ENCODE measurements at places on chromosomes 6 and 20.

GRCh38 chr20:23126281-23127061 lies 40.3 kb upstream of the CD93 start:
- no peak for DNase-seq

- DNase-seq = no peak
Measured at GRCh38 chr6:47288267-47289090, 21.2 kb downstream of the TNFRSF21 start.

DNA sequence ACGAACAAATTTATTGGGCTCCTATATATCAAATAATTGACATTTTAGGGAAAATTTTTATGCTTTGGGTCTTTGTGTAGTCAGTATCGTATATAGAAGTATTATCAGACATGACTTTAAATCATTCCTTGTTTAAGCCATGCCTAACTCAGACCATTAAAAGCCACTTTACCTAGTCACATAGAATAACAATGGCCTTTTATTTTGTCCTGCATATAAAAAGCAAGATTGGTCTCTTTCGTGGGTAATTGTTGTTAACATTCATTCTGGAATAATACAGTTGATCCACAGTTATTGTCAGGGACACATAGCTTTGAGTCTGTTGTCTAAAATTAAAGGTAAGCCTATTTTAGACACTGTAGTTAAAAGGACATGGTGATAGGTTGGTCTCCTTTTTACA lies 47.4 kb downstream of the PLEKHG1 start:
- DNase-seq = no peak

DNA sequence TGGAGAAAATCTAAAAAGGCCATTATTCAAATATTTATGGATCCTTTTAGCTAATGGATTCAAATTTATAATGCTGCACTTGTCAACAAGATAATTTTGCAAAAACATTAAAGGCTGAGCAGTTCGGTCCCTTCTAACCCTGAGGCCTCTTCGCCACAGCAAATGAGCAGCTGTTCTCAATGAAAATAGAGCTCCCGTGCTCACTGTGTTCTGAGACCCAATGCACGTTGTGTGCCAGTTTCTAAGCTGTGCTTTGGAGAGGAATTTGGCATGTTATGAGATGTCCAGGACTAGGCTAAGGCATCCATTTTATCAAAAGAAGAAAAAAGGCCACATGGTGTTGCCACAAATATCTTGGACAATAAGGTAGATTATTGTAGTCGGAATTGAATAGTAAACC lies 220.1 kb upstream of the TSHZ2 start:
- no peak for DNase-seq

DNA sequence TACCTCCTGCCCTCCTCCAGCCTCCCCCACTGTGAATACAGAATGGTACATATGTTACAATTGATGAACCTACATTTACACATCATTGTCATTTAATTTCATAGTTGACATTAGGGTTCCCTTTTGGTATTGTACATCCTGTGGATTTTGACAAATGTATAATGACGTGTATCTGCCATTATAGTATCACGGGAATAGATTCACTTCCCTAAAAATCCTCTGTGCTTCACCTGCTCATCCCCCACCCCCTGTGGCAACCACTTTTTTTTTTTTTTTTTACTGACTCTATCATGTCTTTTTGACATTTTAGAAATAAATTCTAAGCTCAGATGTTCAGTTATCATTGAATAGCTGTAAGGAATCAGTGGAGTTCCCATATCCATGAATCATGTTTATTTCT lies 30.4 kb downstream of the HECA start:
- DNase-seq = no peak

GRCh38 chr6:39086294-39086693 lies 28.7 kb downstream of the SAYSD1 start:
- DNase-seq = no peak

GRCh38 chr6:136445063-136445462 lies 105.2 kb downstream of the MAP7 start:
- DNase-seq = no peak

DNA sequence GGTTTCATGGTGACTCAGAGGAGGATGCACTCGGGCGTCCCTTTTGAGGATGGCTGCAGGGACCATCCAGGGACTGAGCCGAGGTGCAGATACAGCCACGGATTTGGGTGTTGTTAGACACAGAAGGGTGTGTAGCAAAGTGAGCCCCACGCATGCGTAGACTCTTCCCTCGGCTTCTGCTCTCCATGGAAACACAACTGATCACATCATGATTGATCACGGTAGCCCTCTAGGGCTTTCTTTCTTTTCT lies 606 bp upstream of the ULBP1 start:
- DNase-seq = no peak

DNA sequence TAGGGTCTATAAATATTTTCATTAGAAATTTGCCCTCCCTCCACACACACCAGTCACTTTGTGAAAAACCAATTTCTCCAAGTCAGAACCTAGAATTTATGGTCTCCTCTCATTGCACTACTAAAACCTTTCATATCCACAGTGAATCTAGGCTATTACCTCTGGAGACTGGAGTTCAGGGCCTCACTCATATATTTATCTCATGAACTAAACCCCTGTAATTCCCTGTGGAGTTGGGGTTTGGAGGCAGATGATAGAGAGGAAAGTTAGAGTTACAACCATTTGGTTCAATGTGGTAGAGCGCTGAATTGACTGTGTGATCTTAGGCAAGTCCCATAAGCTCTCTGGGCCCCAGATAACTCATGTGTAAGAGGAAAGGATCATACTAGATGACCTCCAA lies 18.2 kb upstream of the CEP85L start:
- DNase-seq = no peak

- DNase-seq = no peak
Measured at GRCh38 chr6:122620428-122620827, 10.2 kb downstream of the PKIB start.

DNA sequence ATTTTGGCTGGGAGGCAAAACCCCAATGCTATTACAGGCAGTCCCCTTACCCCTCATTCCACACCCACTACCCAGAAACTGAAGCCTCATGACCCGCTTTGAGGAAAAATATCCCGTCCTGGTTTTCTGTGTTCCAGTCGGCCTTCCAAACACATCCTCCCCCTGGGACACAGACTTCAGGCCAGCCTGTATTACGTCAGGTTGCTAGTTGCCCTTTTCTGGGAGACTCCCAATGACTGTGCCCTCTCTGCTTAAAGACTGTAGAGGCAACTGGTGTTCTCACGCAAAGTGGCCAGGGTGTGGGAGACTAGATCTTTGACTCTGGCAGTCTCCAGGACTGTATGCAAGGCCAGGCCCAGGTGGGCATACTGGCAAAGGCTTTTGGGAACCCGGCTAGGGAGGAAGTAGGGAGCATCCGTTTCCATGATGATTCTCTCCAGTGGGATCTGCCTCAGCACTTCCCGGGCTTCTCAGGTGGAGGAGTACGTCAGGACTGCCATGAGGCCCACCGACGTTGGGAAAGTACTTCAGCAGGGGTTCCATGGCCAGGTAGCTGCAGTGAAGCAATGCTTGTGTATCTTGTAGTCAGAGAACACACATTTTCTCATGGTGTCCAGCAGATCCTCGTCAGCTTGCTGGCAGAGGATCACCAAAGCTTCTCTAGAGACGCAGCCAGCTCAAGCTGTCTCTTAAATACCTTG lies 34.9 kb downstream of the DYNLT1 start:
- DNase-seq = no peak

- no peak for DNase-seq
Measured at GRCh38 chr6:150354754-150355571, 13.8 kb upstream of the IYD start.

- no peak for DNase-seq
Measured at GRCh38 chr20:10761786-10762185, 88.0 kb upstream of the JAG1 start.

- DNase-seq = no peak
Measured at GRCh38 chr6:166419717-166420116, 37.0 kb upstream of the MPC1 start.

DNA sequence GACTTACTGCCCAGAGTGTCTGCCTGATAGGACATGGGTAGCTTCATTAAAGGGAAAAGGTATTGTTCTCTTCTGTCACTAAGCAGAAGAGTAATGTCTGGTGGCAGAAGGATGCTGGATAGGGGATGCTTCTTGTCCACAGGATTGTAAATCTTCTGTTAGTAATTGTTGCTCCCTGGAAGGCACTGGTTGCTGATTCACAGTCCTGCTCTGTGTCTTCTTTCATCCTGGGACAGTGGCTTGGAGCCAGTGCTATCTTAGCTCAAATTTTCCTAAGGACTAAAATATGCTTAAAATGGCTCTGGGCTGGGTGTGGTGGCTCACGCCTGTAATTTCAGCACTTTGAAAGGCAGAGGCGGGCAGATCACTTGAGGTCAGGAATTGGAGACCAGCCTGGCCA lies 48.0 kb downstream of the SYTL3 start:
- no peak for DNase-seq

DNA sequence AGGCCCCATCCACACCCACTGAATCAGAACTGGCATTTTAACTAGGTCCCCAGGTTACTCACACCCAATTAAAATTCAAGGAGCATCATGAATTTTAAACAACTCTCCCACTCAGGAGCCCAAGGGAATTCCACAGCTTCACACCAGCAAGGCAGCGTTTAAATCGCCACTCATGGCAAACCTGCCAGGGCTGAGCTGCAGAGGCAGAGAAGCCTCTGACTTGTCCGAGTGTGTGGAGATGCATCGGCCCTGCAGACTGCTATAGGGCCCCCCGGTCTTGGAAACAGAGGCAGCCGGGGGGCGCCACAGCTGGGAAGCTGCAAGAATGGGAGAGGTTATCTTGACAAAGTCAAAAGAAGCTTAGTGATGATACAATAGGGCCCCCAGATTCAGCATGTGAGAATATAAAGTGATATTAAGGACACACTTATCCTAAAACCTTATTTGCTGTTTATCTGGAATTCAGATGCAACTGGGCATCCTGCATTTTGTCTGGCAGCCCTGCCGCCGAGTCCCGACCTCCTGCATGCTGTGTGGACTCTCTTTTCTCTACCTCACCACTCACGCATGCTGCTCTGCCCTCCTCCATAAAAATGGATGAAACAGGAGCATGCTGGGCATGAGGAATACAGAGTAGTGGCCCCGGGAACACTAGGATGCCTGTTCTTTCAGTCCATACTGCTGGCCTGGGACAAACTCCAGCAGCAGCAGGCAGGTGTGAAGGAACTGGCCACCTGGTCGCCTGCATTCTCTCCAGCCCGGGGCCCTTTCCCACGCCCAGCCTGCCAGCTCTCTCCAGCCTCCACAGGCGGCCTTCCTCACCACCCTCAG lies 126.1 kb downstream of the PXDC1 start:
- DNase-seq = no peak

GRCh38 chr20:11091511-11091910 lies 417.7 kb upstream of the JAG1 start:
- no peak for DNase-seq

- DNase-seq = no peak
Measured at GRCh38 chr20:20410678-20411077, 42.8 kb downstream of the INSM1 start.

DNA sequence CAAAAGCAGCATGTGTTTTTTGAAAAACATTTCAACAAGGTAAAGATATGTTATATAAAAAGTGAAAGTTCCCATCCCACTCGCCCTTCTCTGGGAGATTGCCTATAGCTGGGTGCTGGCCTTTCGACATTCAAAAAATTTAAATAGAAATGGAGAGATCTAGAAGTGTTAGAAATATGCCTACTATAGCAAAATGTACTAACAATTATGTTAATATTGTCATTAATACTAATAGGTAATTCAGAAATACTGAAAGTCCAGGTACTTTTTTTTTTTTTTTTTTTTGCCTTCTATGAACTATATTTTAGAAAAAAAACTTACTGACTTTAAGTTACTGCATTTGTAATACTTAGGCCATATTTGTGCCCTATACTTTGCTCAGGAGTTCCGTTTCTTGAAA lies 87.1 kb downstream of the SESN1 start:
- DNase-seq = no peak

DNA sequence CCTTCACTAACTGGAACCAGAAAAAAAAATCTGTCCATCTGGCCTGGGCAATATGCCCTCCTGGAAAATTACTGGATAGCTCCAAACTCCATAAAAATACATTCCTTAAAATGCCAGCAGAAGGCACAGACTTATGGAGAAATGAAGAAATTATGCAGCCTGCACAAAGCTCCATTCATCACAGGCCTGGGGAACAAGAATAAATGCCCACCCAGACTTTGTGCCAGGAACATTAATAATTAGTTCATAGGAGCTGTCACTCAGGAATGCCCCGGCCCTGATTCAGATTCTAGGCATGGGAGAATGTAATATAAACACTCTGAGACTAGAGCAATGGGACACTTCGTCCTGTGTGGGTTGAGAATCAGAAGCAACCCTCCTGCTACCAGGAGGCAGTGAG lies 199.3 kb downstream of the OTOR start:
- no peak for DNase-seq

- DNase-seq = peak; percentile 32
Measured at GRCh38 chr20:32674362-32674789, 635 bp upstream of the C20orf203 start.

DNA sequence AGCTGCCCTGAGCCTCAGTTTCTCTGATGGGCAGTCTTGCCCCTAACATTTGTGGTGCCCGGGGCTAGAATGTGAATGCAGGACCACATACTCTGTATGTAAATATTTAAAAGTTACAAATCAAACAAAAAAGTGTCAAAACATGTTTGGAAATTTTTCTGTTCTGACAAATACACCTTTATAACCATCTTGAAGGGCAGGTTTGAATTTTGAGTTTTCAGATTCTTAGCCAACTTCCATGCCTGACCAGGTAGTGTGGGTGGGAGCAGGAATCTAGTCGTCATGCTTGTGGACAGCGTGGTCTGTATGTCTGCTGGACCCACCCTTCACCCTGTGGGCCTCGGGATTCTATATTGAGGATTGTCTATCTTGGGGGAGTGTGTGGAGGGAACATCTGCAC lies 325.1 kb downstream of the SOX4 start:
- DNase-seq = no peak

DNA sequence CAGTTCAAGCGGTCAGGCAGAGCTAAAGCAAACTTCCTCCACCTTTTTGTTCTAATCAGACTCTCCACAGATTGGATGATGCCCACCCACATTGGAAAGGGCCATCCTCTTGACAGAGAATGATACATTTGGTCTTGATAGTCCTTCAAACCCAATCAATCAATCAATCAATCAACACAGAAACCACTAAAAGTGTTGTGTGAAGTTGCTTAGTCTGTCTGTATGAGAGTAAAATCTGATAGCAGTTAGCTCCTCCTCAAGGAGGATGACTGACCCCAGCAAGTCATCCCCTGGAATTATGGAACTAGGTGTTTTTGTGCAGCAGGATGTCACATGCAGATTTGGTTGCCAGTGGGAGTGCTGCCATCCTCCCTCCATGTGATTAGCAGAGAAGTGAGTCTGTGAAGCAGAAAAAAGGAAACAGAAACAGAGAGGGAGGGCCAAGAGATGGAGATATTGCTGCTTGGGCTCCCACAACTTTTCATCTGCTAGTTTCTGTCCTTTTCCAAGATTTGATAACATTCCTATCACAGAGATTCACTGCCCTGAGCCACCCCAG lies 32.0 kb upstream of the SSTR4 start:
- no peak for DNase-seq

DNA sequence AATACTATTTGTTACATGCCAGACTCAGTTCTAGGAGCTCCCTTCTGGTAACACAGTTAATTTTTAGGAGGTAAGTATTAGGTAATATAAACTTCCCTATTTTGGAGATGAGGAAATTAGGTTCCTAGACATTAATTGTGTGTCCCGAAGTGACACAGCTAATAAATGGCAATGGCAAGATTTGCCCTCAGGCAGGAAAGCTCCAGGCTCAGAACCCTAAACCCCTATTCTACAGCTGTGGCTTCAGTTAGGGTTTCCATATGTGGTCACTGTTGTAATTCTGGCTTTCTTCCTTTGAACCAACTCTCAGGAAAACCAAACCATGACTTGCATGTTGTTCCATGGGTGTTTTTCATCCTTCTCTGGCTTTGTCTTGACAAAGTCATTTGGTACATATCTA lies 188.2 kb downstream of the PLCB1 start:
- DNase-seq = no peak

Measured in activated CD8-positive, alpha-beta memory T cell treated with anti-CD3 and anti-CD28 coated beads for 48 hours (primary cell).